Cortex of kidney (tissue), 1 donor: ENCODE measurements at places on chromosomes 4 and X.

DNA sequence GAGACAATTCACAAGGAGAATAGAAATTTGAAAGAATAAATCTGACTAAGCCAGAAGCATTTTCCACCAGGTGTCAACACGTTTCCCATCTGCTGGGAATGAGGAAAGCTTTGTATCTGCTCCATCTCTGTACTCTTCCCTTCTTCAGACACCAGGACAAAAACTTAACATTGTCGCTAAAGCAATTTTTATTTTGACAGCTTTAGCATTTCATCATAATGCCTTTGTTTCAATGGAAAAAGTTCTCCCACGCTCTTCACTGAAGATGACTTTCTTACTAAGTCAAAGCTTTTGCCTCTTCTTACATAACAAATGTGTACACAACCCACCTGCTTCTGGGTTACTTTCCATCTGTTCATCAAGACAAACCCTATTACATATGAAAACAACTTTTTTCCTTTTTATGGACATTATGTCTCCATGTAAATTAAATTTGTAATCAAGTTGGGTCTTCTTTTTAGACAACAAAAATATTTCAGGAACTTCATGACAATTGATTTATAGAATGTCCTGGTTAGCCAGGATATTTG lies 141.7 kb upstream of the GUCY1A1 start:
- no peak for DNase-seq

- DNase-seq: no peak
These were observed 51.3 kb upstream of the EGFL6 start for GRCh38 chrX:13518126-13518525.

DNA sequence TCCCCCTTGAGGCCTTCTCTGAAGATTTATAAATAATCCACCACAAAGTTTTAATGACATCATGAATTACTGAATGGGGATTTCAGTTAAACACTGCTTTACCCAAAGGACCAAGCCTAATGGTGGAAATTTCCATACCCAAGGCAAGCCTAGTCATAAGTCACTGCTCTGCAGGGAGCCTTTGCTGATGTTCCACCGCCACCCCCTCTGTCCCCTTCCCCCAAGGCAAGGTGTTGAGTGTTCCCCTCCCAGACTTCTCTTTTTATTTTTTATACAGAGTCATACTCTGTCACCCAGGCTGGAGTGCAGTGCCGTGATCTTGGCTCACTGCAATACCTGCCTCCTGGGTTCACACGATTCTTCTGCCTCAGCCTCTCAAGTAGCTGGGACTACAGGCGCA lies 76.4 kb upstream of the FUNDC1 start:
- no peak for DNase-seq

- no peak for DNase-seq
These were observed 320.4 kb upstream of the SLC7A11 start for GRCh38 chr4:138562544-138562991.

GRCh38 chr4:150389896-150390530 lies 191.9 kb upstream of the MAB21L2 start:
- DNase-seq: no peak

DNA sequence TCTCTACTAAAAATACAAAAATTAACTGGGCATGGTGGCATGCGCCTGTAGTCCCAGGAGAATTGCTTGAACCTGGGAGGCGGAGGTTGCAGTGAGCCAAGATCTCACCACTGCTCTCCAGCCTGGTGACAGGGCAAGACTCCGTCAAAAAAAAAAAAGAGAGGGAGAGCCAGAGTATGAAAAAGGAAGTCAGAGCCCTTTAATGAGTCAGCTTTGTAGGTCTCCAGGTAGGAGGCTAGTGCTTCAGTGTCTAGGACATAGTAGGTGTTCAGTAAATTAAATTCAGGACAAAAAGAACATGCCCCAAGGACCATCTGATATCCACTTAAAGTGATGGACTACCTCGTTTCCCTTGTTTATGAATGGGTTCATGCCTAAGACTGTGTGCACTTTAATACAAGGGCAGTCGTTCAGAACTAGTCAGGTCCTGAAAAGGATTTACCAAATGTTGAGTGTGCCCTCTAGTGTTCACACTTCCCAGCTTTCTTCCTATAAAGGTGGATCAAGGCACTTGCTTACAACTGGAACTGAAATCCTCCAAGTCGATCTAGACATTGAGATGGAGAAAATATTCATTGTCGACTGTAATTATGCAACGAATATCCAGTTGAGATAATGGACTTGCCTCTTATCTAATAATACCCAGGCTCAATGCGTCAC lies 29.0 kb downstream of the F9 start:
- DNase-seq: no peak
